ENCODE measurements at places on chromosomes 13 and 19. TPM values are rescaled to one million over a fixed set of nuclear protein-coding genes. Genes with fewer than 3 reads are reported as not detected.

ARHGEF1 gene
- 58.2 TPM for total RNA-seq

AKT1S1 gene
- total RNA-seq = 20.7 TPM

FXYD1 gene
- total RNA-seq = not detected

IGFL3 gene
- not detected for total RNA-seq

DNA sequence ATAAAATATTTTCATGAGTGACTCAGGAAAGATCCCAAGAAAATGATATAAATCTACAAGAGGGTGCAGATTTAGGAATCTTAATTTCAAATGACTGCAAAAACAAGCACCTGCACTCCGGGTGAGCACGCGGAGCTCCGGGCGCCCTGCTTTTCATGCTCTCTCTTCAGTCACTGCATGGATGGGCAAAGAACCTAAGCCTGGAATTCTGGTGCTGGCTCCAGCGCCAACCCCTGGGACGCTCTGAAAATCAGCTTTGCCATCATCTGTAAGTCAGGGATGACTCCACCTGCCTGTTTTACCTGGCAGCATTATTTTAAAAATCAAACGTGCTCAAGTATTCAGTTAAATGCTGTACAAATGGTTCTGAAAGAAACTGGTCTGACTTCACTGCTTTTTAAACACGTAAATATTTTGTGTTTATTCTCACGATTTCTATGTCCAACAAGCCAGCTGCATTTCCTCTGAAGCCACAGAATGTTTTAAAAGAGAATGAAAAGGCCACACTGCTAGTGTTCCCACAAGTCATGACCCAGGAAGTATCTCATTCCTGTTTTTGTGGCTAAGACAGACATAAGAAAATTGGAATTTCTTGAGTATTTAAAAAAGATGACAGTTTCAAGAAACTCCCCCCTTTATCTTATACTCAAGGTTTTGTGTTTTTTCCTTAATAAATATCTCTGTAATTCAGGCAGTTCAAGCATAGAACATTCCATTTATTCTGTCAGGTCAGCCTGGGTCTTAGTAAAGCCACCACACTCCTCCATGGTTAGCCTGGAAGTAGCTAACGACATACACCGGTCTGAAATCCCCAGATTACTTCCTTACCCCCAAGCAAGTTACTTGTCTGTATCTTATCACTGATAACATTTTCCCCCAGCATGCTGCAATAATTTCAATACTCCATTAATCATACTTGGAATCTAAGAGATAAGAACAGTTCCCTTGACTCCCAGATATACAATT lies 81.1 kb downstream of the COL4A1 start:
- peak; percentile 73 for DNase-seq

GRCh38 chr19:39410017-39410830 lies 2.2 kb upstream of the PLEKHG2 start:
- DNase-seq = peak; percentile 60

- DNase-seq = no peak
Observed at GRCh38 chr13:67042556-67042955, 187.6 kb downstream of the PCDH9 start.

- no peak for DNase-seq
Observed at GRCh38 chr19:46625731-46626130, 842 bp upstream of the PTGIR start.

DNA sequence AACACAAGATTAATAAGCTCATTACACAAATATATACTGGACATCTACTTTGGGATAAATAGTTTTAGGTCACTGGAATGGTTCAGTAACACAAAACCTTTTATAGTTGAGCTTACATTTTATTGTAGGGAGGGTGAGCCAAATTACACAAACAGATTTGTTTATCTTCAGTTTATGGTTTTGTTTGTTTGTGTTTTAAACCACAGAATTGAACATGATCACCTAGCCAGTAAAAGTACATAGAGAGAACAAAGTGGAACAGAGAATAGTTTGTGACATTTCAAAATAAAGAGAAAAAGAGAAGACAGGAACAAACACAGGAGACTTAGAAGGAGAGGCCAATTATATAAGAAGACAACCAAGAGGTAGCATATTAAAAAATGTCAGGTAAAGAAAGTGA lies 1930.2 kb upstream of the PCDH20 start:
- DNase-seq = no peak

DNA sequence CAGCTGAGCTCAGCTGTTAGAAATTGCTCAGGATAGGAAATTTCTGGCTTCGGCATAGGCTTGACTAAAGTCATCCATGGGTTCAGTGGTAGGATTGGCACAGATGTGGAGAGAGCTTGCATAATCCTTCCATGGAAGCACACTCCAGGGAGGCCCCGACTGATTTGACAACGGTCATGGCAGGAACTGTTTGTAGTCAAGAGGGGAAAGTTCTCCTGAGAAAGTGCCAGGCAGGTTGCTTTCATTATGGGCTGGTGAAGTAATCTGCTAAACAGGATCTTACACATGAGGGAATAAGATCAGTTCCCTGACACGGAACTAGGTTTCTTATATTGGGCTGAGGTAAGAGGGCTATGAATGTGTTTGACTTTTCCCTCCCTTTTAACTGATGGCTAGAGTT lies 120.1 kb downstream of the RGCC start:
- DNase-seq = no peak

GRCh38 chr19:45574526-45574925 lies 10.1 kb downstream of the OPA3 start:
- no peak for DNase-seq

- DNase-seq = no peak
Observed at GRCh38 chr19:51220996-51221395, 3.9 kb upstream of the CD33 start.

DNA sequence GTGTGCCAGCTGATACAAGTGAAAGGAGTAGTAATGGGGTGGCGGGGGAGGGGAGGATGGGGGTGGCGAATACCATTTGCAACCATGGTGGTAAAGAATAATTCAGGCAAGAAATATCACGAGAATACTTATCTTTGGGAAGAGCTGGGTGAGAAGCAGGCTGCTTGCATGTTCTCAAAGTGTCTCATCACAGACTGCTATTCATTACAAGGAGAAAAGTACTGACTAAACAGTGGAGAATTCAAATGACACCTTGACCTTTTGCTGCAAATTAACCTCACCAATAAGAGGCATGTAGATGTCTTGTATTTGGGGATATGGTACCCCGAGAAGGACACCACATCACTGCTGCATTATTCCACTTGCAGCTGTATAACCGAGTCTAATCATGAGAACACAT lies 585.7 kb upstream of the GPC6 start:
- DNase-seq = no peak
